ENCODE measurements at places on chromosomes 4 and X. TPM values are rescaled to one million over a fixed set of nuclear protein-coding genes. Genes with fewer than 3 reads are reported as not detected.

FAM47A gene
- not detected for total RNA-seq

CSAG3 gene
- total RNA-seq = not detected

ACSL4 gene
- 47.8 TPM for total RNA-seq

DNA sequence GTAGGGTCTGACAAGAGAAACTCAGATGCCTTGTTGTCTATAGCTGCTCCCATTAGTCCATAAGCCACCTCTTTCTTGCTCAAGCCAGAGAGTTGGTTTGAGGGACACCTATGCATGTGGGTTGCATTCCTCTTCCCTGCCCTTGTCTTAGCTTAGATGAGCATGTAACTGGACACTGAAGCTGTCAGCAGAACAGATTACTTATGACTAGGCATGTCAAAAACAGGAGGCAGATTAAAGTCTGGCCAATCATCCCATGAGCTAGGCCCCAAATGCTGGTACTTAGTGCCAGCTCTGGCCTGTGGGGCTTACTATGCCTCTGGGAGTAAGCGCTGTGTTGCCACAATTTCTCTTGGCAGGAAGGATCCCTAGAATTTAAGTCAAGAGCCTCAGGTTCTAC lies 215.2 kb downstream of the AR start:
- DNase-seq = no peak

RS1 gene
- total RNA-seq = not detected

- DNase-seq = no peak
Measured at GRCh38 chrX:118760025-118760424, 32.6 kb downstream of the IL13RA1 start.

DNA sequence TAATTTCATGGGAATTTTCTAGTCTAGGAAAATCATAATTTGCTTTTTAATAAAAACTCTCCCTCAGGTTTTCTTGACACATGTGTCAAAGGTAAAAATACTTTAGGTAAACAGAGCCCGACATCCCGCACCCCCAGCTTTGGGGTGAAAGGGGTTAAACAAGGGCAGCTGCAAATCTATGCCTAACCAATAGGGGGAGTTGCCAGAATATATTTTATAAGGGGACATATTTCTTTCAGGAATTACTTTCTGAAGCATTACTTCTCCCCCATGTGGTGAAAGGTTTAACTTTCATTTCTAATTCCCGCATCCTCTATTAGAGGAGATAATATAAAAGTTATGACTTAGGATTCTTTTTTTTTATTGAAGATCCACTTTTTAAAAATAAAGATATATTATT lies 53.9 kb upstream of the HEPH start:
- no peak for DNase-seq

XAGE1B gene
- not detected for total RNA-seq

GRCh38 chr4:106287353-106287969 lies 28.5 kb downstream of the TBCK start:
- DNase-seq = no peak

- DNase-seq = no peak
Measured at GRCh38 chrX:150037041-150037440, 98.8 kb upstream of the EOLA2 start.

DNA sequence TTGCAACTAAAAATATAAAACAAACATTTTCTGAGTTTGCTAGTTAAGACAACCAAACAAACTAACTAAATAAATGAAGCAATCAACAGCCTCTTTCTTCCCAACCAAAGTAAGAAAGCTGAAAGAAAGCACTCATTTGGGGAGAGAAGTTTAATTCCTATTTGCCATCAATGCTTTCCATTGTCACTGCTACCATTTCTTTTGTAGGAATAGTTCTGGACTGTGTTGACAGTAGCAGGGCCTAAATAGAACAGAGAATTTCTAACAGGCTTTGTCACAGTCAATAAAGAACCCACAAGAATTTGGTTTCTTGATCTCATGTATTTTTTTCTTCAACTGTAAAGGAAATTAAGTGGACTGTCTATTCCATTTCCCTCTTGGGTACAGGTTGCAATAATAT lies 1886.4 kb upstream of the TENM3 start:
- DNase-seq = no peak

- DNase-seq = no peak
Measured at GRCh38 chr4:99209671-99210070, 9.4 kb downstream of the ADH6 start.

DNA sequence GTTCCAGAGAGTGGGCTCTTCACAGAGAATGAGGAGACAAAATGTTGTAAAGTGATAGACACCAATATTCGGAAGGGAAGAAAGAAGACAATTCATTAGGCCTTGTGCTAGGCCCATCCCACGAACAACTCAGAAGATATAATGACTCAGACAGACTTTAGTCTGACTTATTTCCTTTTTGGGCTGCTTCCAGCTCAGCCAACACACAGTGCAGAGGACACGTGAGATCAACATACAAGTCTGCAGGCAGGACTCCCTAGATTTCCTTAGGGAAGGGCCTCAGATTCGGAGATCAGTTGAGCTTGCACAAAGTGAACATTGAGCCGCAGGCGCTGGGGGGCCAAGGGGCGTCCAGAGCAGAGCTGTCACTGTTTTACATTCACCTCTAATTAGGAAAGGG lies 290.7 kb upstream of the TENM3 start:
- DNase-seq = no peak

DNA sequence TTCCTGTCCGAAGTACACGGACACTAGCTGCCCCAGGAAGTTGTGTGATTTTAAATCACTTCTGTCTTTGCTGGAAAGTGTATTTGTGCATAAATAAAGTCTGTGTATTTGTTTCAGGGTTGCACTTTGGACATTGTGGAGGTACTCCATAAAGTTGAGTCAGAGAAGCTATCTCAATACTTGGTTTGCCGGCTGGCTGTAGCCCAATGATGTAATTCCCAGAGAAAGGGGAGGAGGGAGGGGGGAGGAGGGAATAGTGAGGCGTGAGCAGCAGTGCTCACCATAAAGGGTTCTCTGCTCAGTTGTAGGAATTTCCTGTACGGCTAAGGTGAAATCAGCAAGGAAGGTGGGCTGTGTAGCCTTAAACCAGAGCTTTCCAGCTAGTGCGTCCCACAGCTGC lies 7.5 kb downstream of the APEX2 start:
- peak; percentile 52 for DNase-seq

HTN3 gene
- not detected for total RNA-seq

FDCSP gene
- not detected for total RNA-seq

CAPN6 gene
- total RNA-seq = 5.7 TPM

DNA sequence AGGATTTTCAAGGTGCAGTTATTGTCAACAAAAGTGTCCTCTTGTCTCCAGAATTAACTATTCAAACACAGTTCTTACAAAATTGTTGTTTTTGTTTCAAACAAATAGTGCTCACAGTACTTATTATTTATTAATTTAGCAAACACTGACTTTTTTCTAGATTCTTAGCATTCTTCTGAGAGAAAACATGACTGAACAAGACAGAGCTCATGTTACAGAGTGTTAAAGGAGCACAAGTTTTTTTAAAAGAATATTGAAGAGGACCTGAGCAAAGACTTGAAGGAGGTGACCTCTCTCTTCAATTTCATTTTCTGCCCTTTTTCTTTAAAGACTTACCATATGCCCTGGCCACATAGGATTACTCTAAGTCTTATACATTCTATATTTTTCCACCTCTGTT lies 2220.3 kb upstream of the AGA start:
- DNase-seq = no peak

GRCh38 chr4:37439809-37440474 lies 195.4 kb downstream of the NWD2 start:
- no peak for DNase-seq

SLC4A4 gene
- 3.7 TPM for total RNA-seq

DNA sequence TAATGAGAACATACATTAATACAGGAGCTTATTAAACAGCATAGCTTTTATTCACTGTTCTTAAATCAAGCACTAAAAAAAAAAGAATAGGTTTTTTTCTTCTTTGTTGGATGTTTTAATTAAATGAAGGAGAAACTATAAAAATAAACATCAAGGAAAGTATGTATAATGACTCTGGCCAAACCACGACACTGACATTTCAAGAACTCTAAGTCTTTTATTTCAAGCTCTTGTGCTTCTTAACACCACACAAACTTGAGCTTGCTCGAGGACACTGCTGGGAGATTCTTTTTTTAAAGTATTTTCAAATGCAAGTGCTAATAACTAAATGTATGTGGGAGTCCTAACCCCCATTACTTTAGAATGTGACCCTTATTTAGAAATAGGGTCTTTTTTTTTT lies 204.9 kb upstream of the PPARGC1A start:
- no peak for DNase-seq

DNA sequence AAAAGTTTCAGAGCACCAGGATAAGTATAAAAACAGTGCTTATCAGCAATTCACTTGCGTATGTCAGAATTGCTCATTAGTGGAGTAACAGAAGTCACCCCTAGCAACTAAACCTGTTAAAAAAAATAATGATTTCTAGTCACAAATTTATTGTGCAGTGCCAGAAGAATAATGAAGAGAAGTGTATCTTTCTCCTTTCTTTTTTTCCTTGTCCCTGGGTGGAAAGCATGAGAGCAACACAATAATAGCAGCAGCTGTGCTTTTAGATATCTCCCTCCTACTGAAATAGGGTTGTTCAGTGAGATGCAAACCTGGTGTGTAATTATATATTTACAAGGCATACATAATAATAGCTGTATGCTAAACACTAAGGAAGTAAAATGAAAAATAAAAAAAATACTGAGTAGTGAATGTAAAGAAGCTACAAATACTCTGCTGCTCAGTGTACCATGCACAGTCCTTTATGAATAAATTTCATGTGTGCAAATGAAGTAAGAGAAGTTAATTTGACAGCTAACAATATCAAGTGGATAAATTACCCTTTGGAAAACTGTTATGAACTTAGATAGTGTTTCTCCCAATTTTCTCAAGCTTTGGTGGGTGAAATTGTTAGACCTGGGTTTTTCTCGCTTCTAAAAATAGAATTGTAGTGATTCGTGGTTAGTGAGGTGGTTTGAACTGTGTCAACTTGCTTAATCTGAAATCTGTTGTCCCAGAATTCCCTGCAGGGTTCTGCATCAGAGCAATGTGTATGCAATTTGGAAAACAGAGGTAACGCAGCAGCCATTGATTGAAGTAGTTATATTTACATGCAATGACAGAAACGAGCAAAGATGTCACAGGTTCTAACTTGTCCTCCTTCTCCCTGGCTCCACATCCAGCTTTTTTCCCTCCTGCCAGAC lies 125.7 kb upstream of the NDST3 start:
- DNase-seq = no peak

PCDH11X gene
- total RNA-seq = 3.4 TPM

ADH7 gene
- total RNA-seq = not detected

GRCh38 chr4:55540271-55540670 lies 6.4 kb downstream of the CLOCK start:
- no peak for DNase-seq

- no peak for DNase-seq
Measured at GRCh38 chr4:54661169-54661568, 3.4 kb downstream of the KIT start.
